Activated CD4-positive, alpha-beta memory T cell treated with anti-CD3 and anti-CD28 coated beads, Interleukin-2, amount 10 ng/mL, durations not matched to agents 7 days and 5 days (primary cell): ENCODE measurements at places on chromosomes 1 and 21.

DNA sequence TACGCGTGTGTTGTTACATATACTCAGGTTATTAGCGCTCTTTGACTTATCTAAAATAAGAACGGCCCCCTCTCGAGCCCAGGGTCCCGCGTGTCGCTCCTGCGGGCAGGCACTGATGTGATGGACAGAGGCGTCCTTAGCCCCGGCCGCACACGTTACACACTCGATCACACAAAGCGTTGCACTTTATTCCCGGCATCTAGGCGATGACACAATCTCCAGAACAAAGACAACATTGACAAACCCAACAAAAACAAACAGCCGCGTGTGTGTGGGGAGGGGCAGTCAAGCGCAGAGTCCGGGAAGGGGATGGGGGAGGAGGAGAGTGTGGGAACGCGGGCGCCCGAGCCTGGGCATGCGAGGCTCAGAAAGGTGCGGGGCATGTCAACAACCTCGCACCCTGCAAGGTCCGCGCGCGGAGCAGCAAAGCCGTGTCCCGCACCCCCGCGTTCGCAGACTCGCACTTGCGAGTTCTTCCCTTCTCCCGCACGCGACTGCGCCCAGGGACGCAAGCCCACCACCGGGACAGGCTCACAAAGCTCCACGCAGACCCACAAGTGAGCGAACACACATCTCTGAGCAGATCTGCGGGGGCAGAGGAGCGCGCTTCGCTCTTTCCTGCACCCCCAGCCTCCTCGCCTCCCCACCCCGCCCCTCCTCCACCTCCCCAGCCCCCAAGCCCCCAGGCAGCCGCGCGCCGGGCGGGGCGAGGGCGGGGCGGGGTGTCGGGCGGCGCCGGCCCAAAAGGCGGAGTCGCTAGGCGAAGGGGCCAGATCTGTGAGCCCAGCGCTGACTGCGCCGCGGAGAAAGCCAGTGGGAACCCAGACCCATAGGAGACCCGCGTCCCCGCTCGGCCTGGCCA is at the start of gene EFNA1:
Gene EFNA1, plus strand, starts transcription at position 772 of the 862 bp plus-strand sequence. CDS start 102 bp downstream, outside the sequence.
- DNase-seq, result no peak

DNA sequence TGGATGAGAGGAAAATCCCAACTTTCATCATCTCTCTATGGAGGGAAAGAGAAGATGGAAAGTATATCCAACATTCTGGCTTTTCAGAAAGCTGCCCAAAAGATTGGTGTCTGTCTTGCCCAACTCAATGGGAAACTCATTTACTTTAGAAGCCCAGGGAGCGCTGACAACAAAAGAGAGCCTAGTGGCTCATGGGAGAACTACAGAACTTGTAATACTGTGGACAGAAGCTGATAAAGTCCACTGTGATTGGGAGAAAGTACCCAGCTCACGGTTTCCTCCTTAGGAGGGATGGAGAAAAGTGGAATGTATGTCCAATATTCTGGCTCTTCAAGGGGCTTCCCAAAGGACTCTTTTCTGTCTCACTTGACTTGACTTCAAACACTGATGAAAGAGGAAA is 66.0 kb downstream of the RGS21 start:
- DNase-seq, result no peak

DNA sequence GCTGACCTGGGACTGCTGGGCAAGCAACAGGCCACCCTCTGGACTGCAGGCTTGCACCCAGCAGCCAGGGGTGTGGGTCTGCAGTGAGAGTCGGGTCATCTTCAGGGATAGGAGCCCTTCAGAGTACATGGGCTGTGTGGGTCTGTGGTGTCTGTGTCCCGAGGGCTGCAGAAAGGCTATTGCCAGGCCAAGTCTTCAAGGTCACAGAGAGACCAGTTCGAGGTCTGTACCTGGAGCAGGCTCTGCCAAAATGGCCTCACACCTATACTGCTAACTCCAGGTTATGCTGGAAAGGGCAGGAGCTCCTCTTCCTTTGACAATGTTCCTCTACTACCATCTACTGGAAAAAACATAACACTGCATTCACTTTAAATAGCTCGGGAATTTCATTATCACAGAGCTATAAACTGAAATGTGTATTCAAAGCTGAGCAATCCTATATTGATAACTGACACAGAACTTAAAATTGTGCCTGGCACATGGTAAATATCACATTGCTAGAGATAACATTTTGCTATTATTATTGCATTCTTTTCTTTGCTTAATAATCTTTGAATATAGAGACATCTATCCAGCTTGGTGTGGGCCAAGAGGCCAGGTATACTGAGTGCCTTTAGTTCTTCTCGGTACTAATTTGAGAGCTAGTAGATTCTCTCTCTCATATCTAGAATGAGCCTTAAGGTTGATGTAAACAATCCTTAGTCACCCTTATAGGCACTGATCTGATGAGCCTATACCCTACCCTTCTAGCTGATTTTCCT is 6.9 kb upstream of the DNAH14 start:
- no peak for DNase-seq

DNA sequence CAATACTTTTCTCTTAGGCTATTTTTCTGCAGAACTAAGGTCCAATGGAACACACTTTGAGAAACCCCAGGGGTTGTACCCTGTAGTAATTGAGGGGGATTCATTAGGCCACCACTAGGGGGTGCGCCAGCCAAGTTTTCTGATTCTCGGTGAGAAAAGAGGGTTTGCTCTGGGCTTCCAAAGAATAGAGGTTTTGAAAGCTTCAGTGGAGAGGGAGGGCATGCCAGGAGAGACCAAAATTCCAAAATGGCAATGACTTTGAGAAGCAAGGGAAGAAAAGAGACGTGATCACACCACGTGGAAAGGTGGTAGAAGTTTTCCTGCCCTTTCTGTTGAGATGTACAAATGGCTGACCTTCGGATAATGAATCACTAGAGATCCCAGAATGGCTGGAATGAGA is 323.3 kb downstream of the RPS6KC1 start:
- DNase-seq, result peak; percentile 57

- DNase-seq, result no peak
These were observed 24.3 kb upstream of the DUSP10 start for GRCh38 chr1:221766210-221766609.

DNA sequence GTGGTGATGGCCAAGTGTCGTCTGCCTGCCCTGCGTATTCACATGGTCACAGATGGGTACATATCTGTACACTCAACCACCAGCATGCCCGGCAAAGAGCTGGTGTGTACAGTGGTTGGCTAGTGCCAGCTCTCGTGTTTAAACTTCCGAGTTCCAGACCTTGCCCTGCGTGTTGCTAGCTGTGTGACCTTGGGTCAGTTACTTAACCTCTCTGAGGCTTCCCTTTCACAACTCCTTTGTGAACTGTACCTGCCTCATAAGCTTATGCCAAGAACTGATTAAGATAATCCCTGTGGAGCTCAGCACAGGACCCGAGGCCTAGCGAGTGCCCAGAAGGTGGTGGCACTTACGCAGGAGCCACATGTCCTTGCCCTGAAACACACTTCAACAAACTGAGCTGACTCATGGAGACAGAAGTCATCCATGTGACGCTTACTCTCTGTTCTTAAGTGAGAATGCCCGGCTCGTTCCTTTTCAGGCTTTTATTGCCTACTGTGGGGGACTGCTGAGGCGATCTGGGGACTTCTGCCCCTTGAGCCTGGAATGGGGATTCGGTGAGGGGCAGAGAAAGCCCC is 55.4 kb downstream of the ALPL start:
- no peak for DNase-seq

DNA sequence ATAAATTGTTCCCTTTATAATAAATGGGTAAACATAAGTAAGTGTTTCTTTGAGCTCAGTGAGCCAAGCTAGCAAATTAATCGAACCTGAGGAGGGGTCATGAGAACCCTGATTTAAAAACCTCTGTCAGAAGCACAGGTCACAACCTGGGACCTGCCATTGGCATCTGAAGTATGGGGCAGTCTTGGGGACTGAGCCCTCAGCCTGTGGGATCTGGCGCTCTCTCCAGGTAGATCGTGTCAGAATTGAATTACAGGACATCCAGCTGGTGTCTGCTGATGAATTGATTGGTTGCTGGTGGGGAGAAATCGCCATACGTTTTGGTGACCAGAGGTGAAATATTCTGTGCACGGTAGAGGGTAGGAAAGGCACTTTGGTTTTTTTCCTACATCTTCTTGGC is 17.5 kb downstream of the UCK2 start:
- no peak for DNase-seq

DNA sequence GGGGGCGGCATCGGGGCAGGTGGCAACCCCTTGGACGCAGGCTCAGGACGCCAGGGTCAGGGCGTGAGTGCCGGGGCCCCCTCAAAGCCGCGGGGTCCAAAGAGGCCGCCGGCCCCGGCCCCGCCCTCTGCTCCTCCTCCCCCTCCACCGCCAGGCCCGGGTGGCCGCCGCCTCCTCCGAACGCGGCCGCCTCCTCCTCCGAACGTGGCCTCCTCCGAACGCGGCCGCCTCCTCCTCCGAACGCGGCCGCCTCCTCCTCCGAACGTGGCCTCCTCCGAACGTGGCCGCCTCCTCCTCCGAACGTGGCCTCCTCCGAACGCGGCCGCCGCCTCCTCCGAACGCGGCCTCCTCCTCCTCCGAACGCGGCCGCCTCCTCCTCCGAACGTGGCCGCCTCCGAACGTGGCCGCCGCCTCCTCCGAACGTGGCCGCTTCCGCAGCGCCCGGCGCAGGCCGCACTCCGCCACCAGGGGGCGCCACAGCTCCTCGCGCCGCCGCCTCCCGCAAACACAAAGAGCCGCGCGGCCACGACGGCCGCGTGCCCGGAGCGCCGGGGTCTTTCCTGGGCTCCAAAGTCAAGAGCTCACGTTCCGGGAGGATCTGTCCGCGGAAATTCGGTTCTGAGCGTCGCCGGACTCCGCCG is 19.3 kb upstream of the SAMD11 start:
- DNase-seq, result peak; percentile 89

DNA sequence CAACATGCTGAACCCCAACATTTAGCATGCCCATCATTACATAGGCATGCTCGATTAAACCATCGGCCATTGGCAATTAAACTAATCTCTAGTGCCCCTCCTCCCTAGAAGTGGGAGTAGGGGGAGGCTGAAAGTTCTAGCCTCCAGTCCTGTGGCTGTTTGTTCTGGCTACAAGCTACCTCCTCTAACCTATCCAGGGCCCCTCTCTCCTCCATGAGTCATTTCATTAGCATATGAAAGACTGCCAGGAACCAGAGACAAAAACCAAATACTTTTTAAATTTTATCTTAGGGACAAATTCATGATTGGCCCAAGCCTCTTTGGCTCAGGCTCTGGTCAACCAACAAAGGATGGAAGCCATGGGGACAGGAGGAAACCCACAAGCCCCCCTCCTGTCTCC is 231.1 kb downstream of the CACNA1E start:
- no peak for DNase-seq

GRCh38 chr1:112618114-112618720 is 724 bp downstream of the ST7L start:
- peak; percentile 25 for DNase-seq

- DNase-seq, result no peak
These were observed at the start of gene SLC27A3 for GRCh38 chr1:153774780-153775457. SLC27A3 (plus strand) TSS chr1:153775407; CDS start chr1:153775498, 91 bp downstream.

GRCh38 chr1:98386675-98387440 is 274.7 kb upstream of the SNX7 start:
- no peak for DNase-seq

DNA sequence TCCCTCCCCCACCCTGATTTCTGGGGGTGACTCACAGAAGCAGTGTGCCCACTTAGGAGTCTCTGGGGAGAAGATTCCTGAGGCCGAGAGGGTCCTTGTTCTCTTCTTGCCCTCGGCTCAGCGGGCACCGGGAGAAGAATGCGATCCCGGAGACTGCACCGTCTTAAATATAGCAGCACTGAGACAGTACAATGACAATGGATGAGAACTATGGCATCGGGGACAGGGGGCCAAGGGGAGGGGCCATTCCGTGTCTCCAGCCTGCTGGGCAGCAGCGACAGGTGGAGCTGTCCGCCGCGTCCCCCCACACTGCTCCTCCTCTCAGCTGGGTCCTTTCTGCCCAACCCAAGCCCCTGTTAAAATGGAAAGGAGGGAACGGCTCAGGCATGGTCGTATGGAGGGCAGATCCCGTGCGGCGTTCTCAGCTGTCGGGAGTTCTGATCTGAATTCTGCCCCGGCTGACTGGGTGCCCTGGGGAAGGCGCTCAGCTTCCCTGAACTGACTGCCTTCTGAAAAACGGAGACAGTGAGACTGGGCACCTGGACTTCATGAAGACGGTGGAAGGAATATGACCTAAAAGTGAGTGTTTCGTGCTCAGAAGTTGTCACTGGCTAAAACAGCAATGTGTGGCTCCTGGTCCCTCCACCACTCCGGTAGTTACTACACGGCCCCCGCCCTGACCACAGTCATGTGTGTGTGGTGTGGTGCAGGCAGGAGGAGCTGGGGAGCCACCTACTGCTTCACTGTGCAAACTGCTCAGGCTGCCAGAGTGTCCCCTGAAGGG is at the start of gene MYOM3:
Gene MYOM3, minus strand, starts transcription at position 140 of the 784 bp plus-strand sequence. CDS start 3,499 bp downstream, outside the sequence.
- DNase-seq, result peak; percentile 79

DNA sequence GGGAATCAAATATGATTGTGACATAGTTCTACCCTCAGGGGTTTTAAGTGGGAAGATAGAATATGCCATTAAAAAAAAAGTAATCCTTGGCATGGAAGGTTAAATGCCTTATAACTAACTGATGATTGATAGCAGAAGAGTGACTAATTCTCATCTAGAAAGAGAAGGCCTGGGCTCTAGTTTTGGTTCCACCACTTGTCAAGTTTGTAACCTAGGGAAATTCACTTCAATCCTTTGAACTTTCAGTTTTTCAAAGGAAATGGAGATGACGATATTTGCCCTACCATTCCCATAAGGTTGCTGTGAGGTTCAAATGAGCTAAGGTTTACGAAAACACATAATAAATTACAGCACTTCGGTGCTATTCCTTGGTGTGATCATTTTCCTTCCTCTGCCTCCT is 88.5 kb downstream of the GPR88 start:
- no peak for DNase-seq

DNA sequence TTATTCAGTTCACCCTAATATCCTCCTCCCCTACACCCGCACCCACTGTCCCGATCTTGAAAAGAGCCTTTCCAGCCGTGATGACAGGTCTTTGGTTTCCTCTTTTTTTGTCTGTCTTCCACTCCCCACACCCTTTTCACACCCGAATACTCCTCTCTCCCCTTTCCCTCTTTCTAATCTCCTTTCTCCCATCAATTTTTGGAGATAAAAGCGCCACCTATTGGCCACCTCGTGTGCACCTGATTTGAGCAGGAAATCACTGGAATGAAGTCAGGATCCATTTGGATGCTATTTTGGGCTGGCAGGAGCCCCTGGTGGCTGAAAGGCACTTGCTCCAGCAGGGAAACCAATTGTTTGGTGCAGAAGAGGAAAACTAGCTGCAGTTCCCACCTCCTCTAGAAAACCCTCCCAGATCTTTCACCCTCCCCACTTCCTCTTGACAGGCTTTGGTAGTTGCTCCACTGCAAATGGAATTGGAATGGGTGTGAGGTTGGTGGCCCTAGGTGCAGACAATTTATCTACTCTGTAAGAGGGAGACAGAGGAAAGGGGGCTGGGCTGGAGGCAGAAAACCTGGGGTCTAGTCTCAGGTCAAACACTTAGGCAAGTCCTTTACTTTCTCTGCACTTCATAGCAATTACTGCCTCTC is 8.4 kb downstream of the FOXE3 start:
- no peak for DNase-seq

- peak; percentile 33 for DNase-seq
These were observed 12.1 kb upstream of the DEGS1 start for GRCh38 chr1:224170748-224171478.

GRCh38 chr1:205263580-205264190 is 35.9 kb downstream of the TMCC2 start:
- DNase-seq, result no peak

- DNase-seq, result no peak
These were observed 27.8 kb upstream of the IFNAR2 start for GRCh38 chr21:33201956-33202355.
